ENCODE measurements at places on chromosomes 3 and 15.
A peak's percentile ranks its signal among the peaks of the same experiment; 100 is the strongest.

DNA sequence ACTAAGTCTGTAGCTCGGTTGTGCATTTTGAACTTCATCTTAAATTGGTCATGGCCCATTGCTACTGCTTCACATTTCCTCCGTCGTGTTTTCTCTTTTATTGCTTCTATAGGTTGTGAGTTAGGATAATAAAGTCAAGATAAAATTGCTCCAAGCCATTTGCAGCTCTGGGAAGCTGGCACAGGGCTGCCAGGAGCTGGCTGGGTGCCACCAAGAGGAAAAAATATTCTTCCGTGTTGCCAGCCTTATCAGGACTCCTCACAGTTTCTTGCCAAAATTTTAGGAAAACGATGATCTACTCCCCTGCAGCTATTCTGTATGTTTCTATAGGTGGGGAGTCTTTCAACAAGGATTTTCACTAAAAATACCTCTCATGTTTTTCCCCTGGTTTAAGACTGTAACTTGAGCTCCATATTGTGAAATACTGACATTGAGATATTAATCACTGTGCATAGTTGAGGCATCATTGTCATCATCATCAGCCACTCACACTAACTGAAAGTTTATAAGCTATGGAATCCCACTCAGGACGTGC, 55.4 kb upstream of the PIAS1 start:
- H3K4me3 ChIP-seq = no peak overlapping the region
- no peaks in the 10 kb centered on the region for H3K27me3 ChIP-seq
- H3K4me1 ChIP-seq = no peaks in the 10 kb centered on the region
- DNase-seq = no peak
- no peaks in the 10 kb centered on the region for H3K36me3 ChIP-seq

DNA sequence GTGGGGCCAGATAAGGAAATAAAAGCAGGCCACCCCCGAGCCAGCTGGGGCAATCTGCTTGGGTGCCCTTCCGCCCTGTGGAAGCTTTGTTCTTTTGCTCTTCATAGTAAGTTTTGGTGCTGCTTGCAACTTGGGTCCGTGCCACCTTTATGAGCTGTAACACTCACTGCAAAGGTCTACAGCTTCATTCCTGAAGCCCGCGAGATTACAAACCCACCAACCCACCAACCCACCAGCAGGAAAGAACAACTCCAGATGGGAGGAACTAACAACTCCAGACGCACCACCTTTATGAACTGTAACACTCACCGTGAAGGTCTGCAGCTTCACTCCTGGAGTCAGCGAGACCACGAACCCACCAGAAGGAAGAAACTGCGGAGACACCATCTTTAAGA, 84.2 kb upstream of the ARRDC4 start:
- no peak overlapping the region for H3K4me3 ChIP-seq
- DNase-seq = no peak
- H3K4me1 ChIP-seq = peaks cover 3% of the 10 kb centered on the region
- H3K27ac ChIP-seq = no peak overlapping the region

- no peak overlapping the region for H3K4me3 ChIP-seq
- peaks cover 22% of the 10 kb centered on the region for H3K4me1 ChIP-seq
- H3K36me3 ChIP-seq = peaks cover 25% of the 10 kb centered on the region
Observed at GRCh38 chr3:28295898-28296490, 52.5 kb upstream of the ZCWPW2 start.

GRCh38 chr3:53134631-53135232, 4.5 kb upstream of the RFT1 start:
- H3K27ac ChIP-seq = no peak overlapping the region
- peaks cover 11% of the 10 kb centered on the region for H3K4me1 ChIP-seq
- H3K4me3 ChIP-seq = no peak overlapping the region

DNA sequence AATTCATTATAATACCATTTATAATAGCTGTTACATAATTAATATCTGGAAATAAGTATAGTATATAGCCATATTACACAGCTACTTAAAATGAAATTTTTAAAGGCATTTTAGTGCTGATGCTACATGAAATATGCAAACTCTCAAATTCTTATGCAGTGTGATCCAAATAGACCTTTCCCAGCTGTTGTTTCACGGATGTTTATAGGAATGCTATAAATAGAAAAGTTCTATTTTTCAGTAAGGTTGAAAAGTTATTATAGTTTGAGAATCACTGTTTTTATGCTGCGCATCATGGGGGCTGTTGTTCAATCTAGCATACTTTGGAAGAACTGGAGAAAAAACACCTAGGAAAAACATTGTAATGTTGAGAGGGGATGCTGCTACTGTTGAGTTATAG, 147.7 kb upstream of the TRIM42 start:
- H3K4me1 ChIP-seq = no peaks in the 10 kb centered on the region
- no peak overlapping the region for H3K27ac ChIP-seq
- no peak overlapping the region for H3K4me3 ChIP-seq
- H3K27me3 ChIP-seq = peaks cover 4% of the 10 kb centered on the region
- H3K36me3 ChIP-seq = no peaks in the 10 kb centered on the region
- DNase-seq = no peak

- no peaks in the 10 kb centered on the region for H3K36me3 ChIP-seq
- DNase-seq = no peak
- H3K4me3 ChIP-seq = no peak overlapping the region
Observed at GRCh38 chr3:191143224-191143623, 55.8 kb upstream of the OSTN start.

DNA sequence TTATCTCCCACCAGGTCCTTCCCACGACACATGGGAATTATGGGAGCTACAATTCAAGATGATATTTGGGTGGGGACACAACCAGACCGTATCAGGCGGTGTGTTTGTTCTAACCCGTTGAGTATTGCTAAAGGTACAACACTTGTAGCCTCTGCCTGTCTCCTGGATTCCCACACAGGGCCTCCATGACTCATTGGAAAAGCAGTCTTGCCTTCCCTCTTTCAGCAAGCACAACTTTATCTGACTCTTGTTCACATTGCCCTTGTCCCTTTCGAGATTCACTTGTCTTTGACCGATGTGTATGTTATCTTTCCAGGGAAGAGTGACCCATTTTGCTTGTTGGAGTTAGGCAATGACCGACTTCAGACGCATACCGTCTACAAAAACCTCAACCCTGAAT, 152.3 kb downstream of the MCTP2 start:
- no peak for DNase-seq
- H3K27me3 ChIP-seq = no peaks in the 10 kb centered on the region
- H3K4me3 ChIP-seq = no peak overlapping the region

DNA sequence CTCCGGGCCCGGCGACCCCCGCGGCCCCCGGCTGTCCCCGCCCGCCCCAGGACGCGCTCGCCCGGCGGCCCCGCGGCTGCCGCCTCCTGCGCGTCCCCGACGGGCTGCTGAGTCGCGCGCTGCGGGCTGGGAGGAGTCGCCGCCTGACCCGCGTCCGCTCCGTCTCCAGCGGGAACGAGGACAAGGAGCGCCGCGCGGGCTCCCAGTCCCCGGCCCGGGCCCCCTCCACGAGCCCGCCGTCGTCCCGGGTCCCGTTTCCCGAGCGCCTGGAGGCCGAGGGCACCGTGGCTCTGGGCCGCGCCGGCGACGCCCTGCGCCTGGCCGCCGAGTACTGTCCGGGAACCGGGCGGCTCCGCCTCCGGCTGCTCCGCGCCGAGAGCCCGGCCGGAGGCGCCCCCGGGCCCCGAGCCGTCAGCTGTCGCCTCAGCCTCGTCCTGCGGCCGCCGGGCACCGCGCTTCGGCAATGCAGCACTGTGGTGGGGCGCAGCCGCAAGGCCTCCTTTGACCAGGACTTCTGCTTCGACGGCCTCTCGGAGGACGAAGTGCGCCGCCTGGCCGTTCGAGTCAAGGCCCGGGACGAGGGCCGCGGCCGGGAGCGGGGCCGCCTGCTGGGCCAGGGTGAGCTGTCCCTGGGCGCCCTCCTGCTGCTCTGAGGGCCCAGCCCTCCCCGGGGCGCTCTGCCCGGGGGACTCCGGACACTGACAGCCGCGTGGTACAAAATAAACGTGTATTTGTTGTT, 1.5 kb downstream of the C2CD4A start:
- no peaks in the 10 kb centered on the region for H3K36me3 ChIP-seq
- H3K27ac ChIP-seq = peak overlapping the region; percentile 76
- DNase-seq = peak; percentile 63

Measured in activated T-cell treated with anti-CD3 and anti-CD28 coated beads, Interleukin-2, amount 50 U/mL, for 24 hours (primary cell).